ENCODE measurements at places on chromosomes 16 and 17. TPM values are rescaled to one million over a fixed set of nuclear protein-coding genes. Genes with fewer than 3 reads are reported as not detected.

The RNF151 gene
- not detected for total RNA-seq

The DUS1L gene
- 57.0 TPM for total RNA-seq

The ADAM11 gene
- 3.0 TPM for total RNA-seq

The KRTAP1-1 gene
- not detected for total RNA-seq

The TEKT5 gene
- 0.64 TPM for total RNA-seq

The RNF222 gene
- not detected for total RNA-seq

The EFCAB13 gene
- total RNA-seq, result 7.4 TPM

The KRTAP9-8 gene
- total RNA-seq, result not detected

The EFCAB5 gene
- total RNA-seq, result 0.82 TPM
